ENCODE measurements at places on chromosomes 13 and 19.

DNA sequence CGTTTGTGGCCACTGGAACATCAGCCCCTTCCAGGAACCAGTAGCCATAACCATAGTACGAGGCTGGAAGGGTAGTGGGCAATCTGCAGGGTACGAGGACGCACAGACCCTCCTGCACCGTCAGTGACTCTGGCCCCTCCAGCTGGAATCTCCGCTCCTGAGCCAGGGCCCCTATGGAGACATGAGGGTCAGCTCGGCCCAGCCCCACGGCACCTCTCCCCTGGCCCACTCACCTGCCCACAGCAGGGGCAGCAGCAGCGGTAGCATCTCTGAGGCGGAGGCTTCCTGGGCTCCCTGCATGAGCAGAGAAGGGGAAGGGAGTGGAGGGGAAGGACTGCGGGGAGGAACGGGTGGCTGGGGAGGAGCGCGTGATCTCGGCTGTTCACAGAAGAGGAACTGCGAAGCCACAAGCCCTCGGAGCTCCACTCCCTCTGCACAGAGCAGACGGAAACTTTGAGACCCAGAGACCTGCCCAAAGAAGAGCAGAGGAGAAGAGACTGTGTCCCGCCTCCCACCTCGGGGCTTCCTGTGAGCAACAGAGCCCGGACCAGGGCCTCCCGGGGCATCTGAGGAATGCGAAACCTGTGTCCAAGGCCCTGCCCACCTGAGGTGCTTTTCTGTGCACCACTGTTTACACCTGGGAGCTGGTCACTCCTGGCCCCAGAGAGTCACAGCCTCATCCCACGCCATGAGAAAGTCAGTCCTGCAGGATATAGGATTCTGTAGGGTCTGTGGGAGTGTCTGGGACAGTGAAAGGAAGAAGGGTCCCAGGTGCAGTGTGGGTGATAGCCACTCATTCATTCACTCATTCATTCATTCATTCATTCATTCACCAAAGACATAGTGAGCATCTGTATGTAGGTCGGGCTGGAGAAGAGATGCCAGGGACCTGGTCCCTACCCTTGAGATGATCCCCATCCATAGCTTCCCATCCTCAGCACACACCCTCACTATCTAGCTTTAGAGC lies at the start of gene SIGLEC6:
Gene SIGLEC6, minus strand, starts transcription at position 322 of the 967 bp plus-strand sequence. Its CDS starts 22 bp downstream, at position 300.
- DNase-seq, result no peak

DNA sequence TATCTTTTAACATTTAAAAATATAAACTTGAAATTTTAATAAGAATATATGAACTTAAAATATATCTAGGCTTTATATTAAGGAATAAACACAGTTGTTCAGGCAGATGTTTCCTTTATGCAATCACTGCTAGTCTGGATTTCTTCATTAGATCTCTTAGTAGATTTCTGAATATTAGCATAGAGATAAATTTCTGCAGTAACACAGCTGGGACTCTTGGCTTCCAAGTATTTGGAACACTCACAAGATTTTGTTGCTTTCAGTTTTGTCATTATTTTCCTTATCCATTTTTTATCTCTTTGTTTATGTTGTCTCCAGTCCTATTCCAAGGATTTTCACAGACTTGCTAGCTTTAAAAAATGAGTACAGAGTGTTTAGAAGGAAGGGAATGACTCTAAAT lies 857.1 kb downstream of the GPC5 start:
- DNase-seq, result no peak

GRCh38 chr13:57825066-57825465 lies 193.5 kb downstream of the PCDH17 start:
- DNase-seq, result no peak

GRCh38 chr13:64186071-64186470 lies 2770.4 kb upstream of the PCDH20 start:
- DNase-seq, result no peak

GRCh38 chr13:99987154-99988019 lies 5.8 kb downstream of the ZIC2 start:
- no peak for DNase-seq

GRCh38 chr13:67224148-67224846 lies 5.8 kb downstream of the PCDH9 start:
- peak; percentile 87 for DNase-seq

- peak; percentile 7 for DNase-seq
Observed at GRCh38 chr13:74644229-74644628, 510.0 kb upstream of the KLF12 start.

- DNase-seq, result no peak
Observed at GRCh38 chr13:28432816-28433560, 61.9 kb downstream of the FLT1 start.

- DNase-seq, result no peak
Observed at GRCh38 chr19:2820112-2820702, 539 bp downstream of the ZNF554 start.

DNA sequence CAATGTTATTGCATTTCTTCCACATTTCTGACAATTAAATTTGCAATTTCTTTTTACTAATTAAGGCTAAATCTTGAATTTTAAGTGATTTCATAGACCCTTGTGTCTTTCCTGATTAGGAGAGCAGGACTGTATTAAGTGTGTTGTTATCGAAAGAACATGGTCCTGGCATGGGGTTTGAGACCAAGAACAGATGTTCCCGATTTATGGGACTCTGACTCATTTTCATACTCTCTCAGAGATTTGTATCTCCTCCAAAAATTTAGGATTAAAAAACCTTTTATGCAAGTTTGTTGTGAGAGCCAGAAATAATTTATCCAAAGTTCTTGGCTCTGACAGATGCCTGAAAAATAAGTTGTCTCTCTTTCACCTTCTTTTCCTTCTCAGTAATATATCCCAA lies 589.3 kb upstream of the ARGLU1 start:
- no peak for DNase-seq

GRCh38 chr13:105642511-105642958 lies 892.9 kb downstream of the EFNB2 start:
- peak; percentile 47 for DNase-seq

GRCh38 chr13:100898431-100898830 lies 223.8 kb upstream of the TMTC4 start:
- no peak for DNase-seq

GRCh38 chr19:56348289-56348877 lies 33.7 kb upstream of the ZSCAN5A start:
- DNase-seq, result peak; percentile 32

- no peak for DNase-seq
Observed at GRCh38 chr19:46924874-46925547, 64.2 kb downstream of the ARHGAP35 start.

GRCh38 chr13:104817271-104817670 lies 1718.2 kb downstream of the EFNB2 start:
- no peak for DNase-seq

- no peak for DNase-seq
Observed at GRCh38 chr13:35694549-35695447, 218.3 kb upstream of the MAB21L1 start.

DNA sequence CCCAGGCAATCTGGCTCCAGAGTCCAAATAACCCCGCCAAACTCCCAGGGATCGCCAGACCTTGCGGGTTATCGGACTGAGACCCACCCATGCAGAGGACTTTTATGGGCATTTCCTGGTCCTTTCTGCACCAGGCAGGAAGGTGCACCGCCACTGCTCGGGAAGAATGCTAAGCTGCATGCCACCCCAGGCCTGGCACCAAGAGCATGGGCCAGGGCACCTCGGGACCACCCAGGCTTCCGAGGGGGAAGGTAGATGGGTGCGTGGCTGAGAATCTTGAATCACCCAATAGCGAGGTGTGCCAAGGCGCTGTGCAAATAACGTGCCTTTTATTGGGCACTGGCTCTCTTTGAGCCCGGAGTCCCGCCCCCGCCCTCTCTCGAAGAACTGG lies 422 bp upstream of the ZNF575 start:
- no peak for DNase-seq

DNA sequence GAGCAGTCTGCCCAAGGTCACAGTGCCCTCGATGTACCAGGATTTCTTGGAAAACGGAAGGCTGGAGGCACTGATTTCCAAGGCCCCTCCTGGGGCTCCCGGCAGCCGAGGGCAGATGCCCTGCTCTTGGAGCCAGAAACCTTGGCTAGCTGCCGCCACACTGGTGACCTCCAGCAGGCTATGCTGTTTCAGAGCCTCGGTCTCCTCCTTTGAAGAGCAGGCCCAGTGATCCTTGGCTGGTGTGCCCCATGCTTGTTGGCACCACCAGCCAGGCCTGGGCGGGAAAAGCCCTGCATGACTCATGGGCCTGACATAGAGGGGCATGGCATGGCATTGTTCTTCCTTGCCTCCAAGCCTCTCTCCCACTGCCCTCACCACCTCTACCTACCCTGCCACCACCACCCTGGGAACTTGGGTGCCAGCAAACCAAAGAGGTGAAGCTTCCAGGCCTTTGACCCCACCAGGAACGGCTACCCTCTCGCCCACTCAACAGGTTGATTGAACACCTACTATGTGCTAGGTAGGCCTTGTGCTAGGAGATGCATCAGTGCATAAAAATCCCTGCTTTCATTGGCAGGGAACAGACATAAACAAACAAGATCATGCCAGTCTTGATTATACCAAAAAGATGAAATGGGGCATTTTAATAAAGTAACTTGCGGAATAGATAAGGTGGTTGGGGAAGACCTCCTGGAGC lies 1.6 kb upstream of the CLEC11A start:
- DNase-seq, result no peak

- no peak for DNase-seq
Observed at GRCh38 chr13:112962396-112962795, 6.6 kb upstream of the MCF2L start.

DNA sequence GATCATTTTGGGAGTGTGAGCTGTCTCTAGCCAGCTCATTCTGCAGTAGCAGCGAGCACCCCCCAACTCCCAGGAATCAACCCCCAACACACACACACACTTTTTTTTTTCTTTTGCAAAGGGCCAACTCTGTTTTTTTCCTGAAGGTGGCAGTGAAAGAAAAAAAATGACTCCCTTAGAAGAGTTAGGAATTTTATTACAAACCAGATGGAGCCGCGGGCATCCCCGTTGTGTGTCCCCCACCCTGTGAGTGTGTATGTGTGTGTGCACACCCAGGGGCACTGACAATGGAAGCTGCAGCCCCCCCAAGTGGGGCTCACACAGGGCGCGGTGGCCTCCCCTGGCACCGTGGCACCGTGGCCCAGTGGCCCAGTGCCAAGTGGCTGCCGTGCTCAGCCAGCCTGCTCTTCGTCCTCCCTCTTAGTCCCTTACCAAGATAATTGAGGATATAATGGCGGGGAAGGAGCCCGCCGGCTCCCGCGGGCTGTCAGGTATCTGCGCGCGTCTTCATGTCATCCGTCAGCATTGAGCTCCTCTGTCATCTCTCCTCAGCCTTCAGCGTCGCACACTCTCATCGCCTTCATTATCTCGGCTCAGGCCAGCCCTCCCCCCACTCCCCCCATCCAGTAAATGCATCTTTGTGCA lies 314.1 kb downstream of the ZNF536 start:
- peak; percentile 18 for DNase-seq

DNA sequence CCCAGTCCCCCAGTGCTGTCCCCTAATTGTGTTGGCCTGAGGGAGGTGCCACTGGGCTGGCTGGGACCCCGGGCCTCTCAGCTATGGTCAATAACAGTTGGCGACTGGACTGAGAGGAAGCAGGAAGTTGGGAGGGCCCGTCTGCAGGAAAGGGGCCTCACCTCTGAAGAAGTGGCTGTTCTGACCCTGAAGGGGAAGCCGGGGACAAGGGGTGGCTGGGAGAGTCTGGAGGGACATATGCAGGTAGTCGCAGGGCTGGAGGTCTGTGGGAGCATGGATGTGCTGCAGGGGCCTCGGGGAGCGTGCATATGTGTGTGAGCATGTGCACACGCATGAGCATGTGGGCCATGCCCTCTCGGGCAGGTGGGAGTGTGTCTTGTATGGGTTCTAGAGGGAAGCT lies 5.9 kb downstream of the PKN1 start:
- DNase-seq, result no peak

GRCh38 chr13:95222733-95223018 lies 78.6 kb downstream of the ABCC4 start:
- no peak for DNase-seq

DNA sequence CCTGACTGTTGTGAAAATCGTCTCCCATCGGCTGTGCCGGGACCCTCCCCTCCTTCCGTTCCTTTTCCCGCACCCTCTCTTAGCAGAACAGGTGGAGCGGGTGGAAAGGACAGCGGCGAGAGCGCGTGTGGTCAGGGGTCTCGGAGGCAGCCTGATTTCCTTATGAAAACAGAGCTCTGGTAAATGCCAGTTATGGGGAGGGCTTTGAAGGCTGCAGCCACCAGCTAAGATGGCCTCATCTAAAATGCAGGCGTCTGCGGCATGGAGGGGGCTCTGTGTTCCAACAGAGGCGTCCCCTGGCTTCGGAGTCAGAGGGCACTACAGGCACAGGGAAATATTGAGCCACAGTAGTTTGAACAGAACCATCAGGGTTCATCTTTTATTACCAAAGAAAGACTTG lies 93.8 kb upstream of the SOX1 start:
- no peak for DNase-seq

DNA sequence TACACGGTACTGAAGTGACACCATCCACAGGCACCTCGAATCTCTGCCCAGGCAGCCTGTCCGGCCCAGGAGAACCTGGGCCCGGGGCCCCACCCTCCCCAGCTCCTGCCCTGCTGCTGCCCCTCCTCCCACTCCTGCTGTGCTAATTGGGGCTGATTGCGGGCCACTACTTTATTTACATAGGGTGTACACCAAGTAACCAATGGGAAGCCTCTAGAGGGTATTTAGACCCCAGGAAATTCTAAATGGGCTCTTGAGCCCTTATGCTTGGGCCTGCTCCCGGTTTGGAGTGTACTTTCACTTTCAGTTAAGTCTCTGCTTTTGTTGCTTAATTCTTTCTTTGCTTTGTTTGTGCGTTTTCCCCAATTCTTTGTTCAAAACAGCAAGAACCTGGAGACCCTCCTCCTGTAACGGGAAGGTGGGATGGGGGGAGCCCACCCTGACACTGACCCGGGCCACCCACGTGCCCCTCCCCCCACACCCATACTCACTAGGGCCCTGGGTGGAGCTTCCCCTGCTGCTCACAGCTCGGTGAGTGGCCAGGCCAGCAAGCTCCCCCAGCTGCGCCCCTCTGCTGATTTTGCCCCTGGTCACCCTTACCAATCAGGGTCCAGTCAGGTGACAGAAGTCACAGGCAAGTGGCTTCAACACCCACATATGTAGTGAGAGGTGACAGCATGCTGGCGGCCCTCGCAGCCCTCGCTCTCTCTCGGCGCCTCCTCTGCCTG lies 9.4 kb downstream of the SCGB2B2 start:
- peak; percentile 50 for DNase-seq

DNA sequence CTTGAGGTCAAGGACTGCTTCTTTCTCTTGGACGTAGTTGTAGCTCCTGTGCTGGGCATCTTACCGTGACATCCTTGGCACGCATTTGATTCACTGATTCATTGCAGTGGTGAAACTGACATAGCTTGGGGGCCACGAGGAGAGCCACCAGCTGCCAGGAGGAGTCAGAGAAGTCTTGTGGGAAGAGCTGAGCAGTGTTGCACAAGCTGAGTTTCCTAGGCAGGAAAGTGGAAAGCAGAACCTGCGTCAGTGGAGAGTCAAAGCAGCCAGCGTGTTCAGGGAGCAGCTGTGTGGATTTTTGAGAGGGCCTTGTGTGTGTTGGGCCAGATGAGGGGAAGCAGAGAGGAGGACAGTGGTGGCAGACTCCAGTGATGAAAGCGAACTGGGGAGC lies 5.3 kb upstream of the GPR183 start:
- DNase-seq, result peak; percentile 95

- peak; percentile 81 for DNase-seq
Observed at GRCh38 chr19:55452749-55453346, 8.6 kb downstream of the ISOC2 start.

- DNase-seq, result no peak
Observed at GRCh38 chr19:45508417-45508860, 1.2 kb downstream of the VASP start.

GRCh38 chr19:45472563-45473366 lies 5.0 kb downstream of the FOSB start:
- DNase-seq, result no peak
